ENCODE measurements at places on chromosomes 12 and 14.

DNA sequence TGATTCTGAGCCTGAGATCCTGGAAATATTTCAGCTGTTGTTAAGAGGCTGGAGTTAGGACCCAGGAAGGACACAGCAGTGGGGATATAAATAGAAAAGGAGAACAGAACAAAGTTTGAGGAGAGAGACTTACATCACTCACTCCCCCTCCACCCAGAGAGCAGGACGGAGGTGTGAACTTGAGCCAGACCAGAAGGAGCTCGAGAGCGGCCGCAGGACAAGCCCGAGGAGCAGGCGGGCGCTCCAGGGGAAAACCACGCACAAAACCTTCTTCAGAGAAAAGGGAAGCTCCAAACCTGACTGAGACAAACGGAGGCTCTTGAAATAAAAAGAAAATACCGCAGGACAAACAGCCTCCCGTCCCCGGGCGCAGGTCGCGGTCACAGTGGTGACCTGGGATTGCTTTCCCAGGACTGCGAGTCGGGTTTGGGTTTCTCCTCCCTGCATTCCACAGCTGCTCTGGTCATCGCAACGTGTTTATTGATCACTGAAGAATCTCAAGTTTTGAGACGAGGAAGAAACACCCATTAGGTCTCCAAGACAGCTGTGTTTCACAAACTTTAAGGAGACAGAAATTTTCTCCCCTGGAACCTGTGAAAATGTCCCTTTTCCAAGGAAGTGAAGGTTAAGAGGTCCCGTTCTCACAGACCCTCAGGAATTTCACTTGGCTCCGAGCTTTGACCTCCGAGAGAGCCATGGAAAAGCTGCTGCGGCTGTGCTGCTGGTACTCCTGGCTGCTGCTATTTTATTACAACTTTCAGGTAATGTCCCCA, at the start of gene ADGRD1:
ADGRD1 (plus strand) TSS at position 137 of the 773 bp plus-strand sequence; CDS start at position 696, 559 bp downstream.
- DNase-seq, result no peak

GRCh38 chr12:88946372-88946997, 366.2 kb upstream of the KITLG start:
- DNase-seq, result no peak

- no peak for DNase-seq
Measured at GRCh38 chr14:69300601-69301221, 40.8 kb downstream of the GALNT16 start.

DNA sequence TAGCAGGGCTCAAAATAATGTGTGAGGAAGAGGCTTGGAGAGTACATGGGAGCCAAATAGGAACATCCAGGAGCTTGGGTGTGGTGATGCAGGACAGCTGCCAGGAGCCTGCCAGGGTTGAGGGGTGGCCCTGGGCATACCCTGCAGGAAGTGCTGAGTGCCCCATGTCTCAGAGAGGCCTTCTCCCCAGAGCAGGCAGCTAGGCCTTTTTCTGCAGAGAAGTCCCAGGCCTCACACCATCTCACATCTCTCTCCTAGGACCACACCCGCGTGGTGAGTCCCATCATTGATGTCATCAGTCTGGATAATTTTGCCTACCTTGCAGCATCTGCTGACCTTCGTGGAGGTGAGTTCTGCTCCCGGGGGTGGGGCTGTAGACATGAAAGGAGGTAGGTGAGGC, 66.9 kb downstream of the ERH start:
- DNase-seq, result no peak

GRCh38 chr12:13386323-13387039, 190.0 kb downstream of the EMP1 start:
- DNase-seq, result no peak

- no peak for DNase-seq
Measured at GRCh38 chr12:113221997-113222729, 899 bp downstream of the TPCN1 start.

DNA sequence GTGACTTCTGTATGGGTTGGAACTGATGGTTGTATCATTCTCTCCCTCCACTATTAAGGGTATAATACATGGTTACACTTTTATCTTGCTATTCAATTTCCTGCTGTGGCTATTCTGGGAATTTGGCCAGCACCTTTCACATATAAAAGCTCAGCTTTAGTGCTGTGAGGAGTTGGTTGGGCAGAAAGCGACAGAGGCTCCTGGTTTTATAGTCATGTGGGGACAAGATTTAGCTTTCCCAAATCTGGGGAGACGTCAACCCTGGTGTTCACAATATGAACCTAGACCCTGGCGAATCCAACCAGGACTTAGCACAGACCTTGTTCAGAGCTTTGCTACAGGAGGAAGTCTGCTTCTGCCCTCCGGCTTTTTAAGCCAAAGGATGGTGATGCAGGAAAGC, 36.5 kb downstream of the FOS start:
- no peak for DNase-seq

- no peak for DNase-seq
Measured at GRCh38 chr12:12273291-12273957, 6.6 kb upstream of the LRP6 start.

GRCh38 chr14:59632381-59632780, 55.8 kb upstream of the CCDC175 start:
- DNase-seq, result no peak

DNA sequence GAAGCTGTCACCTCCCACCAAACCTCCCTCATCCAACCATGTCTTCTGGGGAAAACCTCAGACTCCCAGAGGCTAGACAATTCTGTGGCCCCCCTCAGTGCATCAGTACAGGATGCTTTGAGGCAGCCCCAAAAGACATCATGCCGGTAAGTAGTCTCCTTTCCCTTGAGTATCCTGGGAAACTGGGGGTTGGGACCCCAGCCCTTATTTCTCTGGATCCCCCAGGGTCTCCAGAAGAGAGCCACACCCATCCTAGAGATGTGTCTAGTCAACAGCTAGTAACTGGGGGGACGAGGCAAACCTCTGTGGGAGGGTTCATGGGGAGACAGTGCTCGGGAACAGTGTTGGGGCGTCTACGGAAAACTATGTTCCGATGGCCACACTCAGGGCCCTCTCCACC, 974.2 kb upstream of the TMEM132C start:
- no peak for DNase-seq

GRCh38 chr12:26402648-26403047, 207.3 kb downstream of the SSPN start:
- no peak for DNase-seq

DNA sequence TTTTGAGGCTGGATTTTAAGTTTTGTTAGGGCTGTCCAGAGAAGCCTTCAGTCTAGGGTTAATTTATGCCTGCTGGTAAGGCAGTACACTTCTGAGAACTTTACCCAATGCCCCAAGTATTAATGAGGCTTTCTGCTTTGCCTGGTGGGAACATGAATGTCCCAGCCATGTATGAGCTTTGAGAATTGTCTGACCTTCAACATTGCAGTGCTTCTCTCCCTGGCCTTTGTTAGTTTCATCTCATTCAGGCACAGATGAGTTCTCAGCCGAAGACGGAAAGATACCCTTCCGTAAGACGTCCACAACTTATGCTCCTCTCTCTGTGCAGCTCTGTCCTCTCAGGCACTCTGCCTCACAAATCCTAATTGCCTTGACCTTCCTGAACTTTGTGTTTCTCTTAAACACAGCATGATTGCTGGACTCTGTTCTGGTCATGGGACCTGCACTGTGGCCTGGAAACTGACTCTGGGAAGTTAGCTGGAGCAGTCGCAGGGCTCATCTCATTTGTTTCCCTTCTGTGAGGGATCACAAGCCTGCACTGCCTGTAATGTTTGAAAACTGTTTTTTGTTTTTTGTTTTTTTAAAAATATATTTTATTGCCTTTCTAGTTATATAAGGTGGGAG, 15.7 kb downstream of the CHPT1 start:
- no peak for DNase-seq

DNA sequence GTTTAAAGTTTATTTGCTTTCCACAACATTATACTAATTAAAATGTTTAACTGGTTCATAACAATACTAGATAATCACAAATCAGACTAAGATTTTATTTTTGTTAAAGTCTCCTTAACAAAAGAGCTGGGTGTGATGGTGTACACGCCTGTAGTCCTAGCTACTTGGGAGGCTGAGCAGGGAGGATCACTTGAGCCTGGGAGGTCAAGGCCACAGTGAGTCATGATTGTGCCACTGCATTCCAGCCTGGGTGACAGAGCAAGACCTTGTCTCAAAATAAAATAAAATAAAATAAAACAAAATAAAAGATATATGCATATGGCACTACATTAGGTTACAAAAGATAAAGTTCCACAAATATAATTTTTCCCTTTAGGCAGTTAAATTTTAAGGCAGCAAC, 5.6 kb downstream of the MIS18BP1 start:
- DNase-seq, result no peak

GRCh38 chr12:27573972-27574371, 50.0 kb downstream of the PPFIBP1 start:
- no peak for DNase-seq

DNA sequence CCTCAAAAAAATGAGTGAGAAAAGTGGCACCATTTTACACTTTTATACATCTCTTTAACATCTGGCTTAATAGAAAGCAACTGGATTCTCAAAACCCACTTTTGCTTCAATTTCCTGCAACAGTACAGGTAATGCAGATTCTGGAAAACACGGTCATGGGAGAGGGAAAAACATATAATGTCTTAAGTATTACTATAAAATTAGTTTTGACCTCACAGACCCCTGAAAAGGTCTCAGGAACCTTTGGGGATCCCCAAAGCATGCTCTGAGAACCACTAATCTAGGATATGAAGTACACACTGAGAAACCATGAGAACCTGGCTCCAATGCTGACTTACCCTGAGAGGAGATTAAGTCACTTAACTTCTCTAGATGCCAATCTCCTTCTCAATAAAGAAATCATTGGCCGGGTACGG, 64.7 kb downstream of the PPP2R5E start:
- DNase-seq, result no peak

Measured in stimulated activated CD4-positive, alpha-beta T cell treated with anti-CD3 and anti-CD28 coated beads, Interleukin-1b, Interleukin-23, amount 100 ng/mL, for 1 hour (primary cell).